ENCODE measurements at places on chromosomes 2 and 18.

- no peak for DNase-seq
These were observed 442.4 kb downstream of the EPHA4 start for GRCh38 chr2:221129657-221130056.

DNA sequence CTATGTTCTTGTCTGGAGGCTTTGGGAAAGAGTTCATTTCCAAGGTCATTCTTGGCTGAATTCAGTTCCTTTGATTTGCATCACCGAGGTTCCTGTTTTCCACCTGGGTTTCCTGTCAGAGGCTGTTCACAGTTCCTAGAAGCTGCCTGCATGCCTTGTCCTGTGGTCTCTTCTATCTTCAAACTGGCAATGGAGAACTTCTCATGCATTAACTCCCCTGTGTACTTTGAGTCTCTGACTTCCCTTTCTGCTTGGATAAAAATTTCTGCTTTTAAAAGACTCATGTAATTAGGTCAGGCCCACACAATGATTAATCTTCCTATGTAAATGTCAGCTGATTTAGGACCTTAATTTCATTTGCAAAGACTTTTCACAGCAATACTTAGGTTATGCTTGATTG is 499.3 kb upstream of the FANCL start:
- no peak for DNase-seq

- DNase-seq = no peak
These were observed 469.8 kb upstream of the ZEB2 start for GRCh38 chr2:144989579-144990270.

DNA sequence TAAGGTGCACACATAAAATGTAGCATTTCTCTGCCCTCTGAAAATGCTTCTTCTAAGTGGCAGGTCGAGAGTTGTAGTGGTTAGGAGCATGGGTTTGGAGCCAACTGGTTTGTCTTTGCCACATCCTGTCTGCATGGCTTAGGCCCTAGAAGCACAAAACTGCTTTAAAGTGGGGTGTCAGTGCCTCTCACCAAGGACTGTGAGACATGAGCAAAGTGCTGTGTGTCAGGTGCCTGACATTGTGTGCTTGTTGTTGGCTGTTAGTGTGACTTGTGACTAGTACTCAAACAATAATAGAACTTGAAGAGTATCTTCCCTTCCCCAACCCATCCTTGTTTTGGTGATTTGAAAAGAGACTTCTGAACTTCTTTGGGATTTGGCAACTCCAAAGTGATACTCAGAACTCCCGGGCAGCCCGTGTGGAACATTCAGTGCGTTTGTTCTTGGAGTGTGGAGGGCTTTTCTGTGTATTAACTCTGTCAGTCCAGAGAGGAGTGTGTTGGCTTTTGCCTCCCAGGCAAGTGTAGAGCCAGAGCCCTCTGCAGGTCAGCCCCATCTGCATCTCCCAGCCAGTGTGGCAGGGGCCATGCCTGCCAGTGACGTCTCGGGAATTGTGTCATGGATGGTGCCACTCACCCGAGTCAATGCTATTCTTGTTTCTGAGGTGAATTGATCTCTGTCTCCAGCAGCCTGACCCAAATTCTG is 5.0 kb downstream of the MGAT5 start:
- DNase-seq = no peak

- DNase-seq = no peak
These were observed 140.5 kb upstream of the PELI1 start for GRCh38 chr2:64284751-64285150.
